ENCODE measurements at places on chromosomes 2 and 18. TPM values are rescaled to one million over a fixed set of nuclear protein-coding genes. Genes with fewer than 3 reads are reported as not detected.

Gene DUSP19
- 1.4 TPM for total RNA-seq

Gene SERPINB10
- total RNA-seq, result 5.1 TPM

Gene COBLL1
- total RNA-seq, result 0.19 TPM

Gene AMER3
- total RNA-seq, result not detected

Gene BOLL
- total RNA-seq, result not detected

Gene TEX44
- not detected for total RNA-seq

Gene CFAP53
- total RNA-seq, result 0.31 TPM
